ENCODE measurements at places on chromosomes 4 and X. TPM values are rescaled to one million over a fixed set of nuclear protein-coding genes. Genes with fewer than 3 reads are reported as not detected.
A peak's percentile ranks its signal among the peaks of the same experiment; 100 is the strongest.

GRCh38 chr4:98000940-98001339 is 142.3 kb downstream of the STPG2 start:
- H3K4me3 ChIP-seq = no peak overlapping the region
- no peak for DNase-seq
- H3K27me3 ChIP-seq = no peaks in the 10 kb centered on the region
- H3K36me3 ChIP-seq = no peaks in the 10 kb centered on the region
- no peaks in the 10 kb centered on the region for H3K4me1 ChIP-seq
- no peak overlapping the region for H3K27ac ChIP-seq

DNA sequence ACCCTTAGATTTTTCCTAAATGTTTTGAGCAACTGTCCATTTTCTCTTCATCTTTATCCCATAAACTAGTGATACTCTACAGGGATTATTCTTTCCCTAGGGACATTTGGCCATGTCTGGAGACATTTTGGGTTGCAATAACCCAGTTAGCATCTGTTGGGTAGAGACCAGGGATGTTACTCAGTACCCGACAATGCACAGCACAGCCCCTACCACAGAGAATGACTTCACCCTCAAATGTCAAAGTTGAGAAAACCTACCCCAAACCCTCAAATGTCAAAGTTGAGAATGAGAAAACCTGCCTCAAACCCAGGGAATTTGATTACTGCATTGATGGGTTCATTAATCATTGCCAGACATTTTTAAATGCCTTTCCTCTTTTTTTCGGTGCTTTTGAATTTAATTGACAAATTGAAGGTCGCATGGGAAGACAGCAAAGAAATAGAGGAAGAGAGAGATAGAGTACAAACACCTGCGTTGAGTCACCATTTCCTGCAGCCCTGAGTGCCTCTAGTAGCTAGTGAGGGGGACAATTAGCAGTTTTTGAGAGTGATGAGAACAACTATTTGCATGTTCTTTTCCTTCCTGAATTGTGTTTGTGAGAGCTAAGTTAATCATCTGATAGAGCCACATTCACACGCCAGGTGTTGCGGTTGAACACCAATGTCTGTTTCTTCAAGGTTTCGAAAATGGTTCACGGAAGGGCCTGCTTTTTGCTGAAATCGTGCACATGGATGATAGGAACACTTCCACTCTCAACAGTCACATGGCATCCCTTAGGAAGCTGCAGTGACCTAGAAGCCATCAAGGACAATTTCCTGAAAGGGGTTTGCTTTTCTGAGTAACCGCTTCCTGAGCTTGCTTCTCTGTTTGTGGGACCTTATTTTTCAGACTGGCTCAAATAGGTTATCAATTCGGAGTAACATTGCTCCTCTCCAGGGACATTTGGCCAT is 203.9 kb upstream of the VCX3A start:
- H3K4me1 ChIP-seq = no peaks in the 10 kb centered on the region
- H3K27ac ChIP-seq = no peak overlapping the region
- H3K27me3 ChIP-seq = no peaks in the 10 kb centered on the region

- no peak for DNase-seq
- H3K36me3 ChIP-seq = no peaks in the 10 kb centered on the region
- no peak overlapping the region for H3K27ac ChIP-seq
- H3K27me3 ChIP-seq = no peaks in the 10 kb centered on the region
These were observed 19.3 kb downstream of the NOA1 start for GRCh38 chr4:56958111-56958517.

- no peaks in the 10 kb centered on the region for H3K36me3 ChIP-seq
- no peak overlapping the region for H3K4me3 ChIP-seq
- H3K27me3 ChIP-seq = no peaks in the 10 kb centered on the region
- H3K27ac ChIP-seq = no peak overlapping the region
These were observed 1761.3 kb upstream of the IGFBP7 start for GRCh38 chr4:58871509-58871908.

DNA sequence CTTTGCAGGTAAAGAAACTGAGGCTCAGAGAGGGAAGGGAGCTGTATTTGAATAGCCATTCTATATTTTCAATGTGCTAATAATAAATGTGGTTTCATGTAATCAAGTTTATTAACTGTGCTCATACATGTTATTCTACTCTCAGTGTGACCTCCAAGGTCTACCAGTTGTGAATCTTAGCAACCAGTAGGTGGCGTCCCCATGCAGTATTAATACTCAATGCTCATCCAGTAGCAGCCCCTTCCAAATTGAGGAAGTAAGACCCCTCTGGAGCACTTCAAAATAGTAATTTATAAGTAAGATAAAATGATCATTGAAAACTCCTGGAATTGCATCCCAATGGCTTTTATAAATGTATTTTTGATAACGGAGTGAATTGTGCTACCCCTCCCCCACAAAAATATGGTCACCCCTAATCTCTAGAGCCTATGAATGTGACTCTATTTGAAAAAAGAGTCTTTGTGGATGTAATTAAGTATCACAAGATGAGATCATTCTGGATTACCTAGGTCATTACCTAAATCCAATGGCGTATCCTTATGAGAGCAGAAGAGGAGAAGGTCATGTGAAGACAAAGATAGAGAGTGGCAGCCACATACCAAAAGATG is 20.4 kb upstream of the SEPSECS start:
- no peaks in the 10 kb centered on the region for H3K4me1 ChIP-seq
- H3K36me3 ChIP-seq = no peaks in the 10 kb centered on the region
- DNase-seq = no peak
- H3K4me3 ChIP-seq = no peak overlapping the region
- H3K27me3 ChIP-seq = no peaks in the 10 kb centered on the region
- no peak overlapping the region for H3K27ac ChIP-seq

DNA sequence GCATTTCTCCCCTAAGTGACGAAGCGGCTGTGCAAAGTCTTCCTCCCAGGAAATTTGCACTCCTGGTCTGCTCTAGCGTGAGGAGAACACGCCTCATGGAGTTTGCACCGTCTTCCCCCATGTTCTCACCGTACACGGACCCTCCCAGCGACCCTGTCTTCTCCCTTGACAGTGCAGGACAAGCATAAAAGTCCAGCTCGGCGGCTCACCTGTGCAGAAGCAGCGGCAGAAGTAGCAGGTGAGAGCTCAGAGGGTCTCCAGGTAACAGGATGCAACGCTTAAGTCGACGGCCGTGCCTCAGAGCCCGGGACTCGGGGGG is 314 bp downstream of the P2RY8 start:
- DNase-seq = no peak
- H3K4me3 ChIP-seq = no peak overlapping the region
- H3K27ac ChIP-seq = no peak overlapping the region
- H3K4me1 ChIP-seq = no peaks in the 10 kb centered on the region
- no peaks in the 10 kb centered on the region for H3K36me3 ChIP-seq

GRCh38 chr4:183903021-183903760 is 1.9 kb upstream of the STOX2 start:
- H3K27me3 ChIP-seq = no peaks in the 10 kb centered on the region
- no peak overlapping the region for H3K27ac ChIP-seq
- no peaks in the 10 kb centered on the region for H3K36me3 ChIP-seq
- H3K4me1 ChIP-seq = peaks cover 4% of the 10 kb centered on the region
- no peak overlapping the region for H3K4me3 ChIP-seq

DNA sequence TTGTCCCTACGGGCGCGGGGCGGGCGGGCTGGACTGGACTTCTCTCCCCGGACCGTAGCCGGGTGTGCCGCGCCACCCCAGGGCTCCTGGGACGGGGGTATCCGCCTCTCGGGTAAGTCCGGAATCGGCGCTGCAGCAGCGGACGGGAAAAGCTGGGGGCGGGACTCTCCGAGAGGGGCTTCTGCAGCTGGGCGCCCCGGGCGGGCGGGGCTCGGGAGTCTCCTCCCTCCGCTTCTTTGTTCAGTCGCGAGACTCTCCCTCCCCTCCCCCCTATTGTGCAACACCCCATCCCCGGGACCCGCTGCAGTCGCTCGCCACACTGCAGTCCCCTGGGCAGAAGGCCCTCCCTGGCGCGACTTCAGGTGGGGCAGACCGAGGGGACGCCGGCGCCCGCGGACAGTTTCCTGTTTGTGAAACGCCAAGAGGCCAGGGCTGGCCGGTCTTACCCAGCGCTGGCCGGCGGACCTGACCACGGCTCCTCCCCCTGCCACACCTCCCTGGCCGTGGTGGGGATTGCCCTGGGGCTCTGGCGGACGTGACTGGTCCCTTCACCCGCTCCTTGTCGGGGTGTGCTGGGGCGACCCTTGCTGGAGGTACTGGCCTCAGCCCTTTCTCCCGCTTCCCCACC is 966 bp downstream of the CCNG2 start:
- H3K36me3 ChIP-seq = no peaks in the 10 kb centered on the region
- H3K27me3 ChIP-seq = no peaks in the 10 kb centered on the region
- H3K27ac ChIP-seq = peak overlapping the region; percentile 59
- peak overlapping the region; percentile 82 for H3K4me3 ChIP-seq
- no peak for DNase-seq
- H3K4me1 ChIP-seq = peaks cover 4% of the 10 kb centered on the region

GRCh38 chr4:102492531-102493241 is 8.5 kb upstream of the NFKB1 start:
- no peak for DNase-seq
- no peaks in the 10 kb centered on the region for H3K36me3 ChIP-seq
- H3K4me3 ChIP-seq = no peak overlapping the region
- no peaks in the 10 kb centered on the region for H3K27me3 ChIP-seq
- no peaks in the 10 kb centered on the region for H3K4me1 ChIP-seq

- H3K27ac ChIP-seq = no peak overlapping the region
- no peaks in the 10 kb centered on the region for H3K36me3 ChIP-seq
- DNase-seq = no peak
- H3K4me3 ChIP-seq = no peak overlapping the region
These were observed 116.8 kb downstream of the SCD5 start for GRCh38 chr4:82681754-82682153.

- no peaks in the 10 kb centered on the region for H3K4me1 ChIP-seq
- no peak for DNase-seq
- no peaks in the 10 kb centered on the region for H3K27me3 ChIP-seq
These were observed 26.6 kb downstream of the VSIG4 start for GRCh38 chrX:66013194-66013816.

- no peaks in the 10 kb centered on the region for H3K36me3 ChIP-seq
- H3K4me1 ChIP-seq = no peaks in the 10 kb centered on the region
- no peak for DNase-seq
- H3K27me3 ChIP-seq = no peaks in the 10 kb centered on the region
These were observed 21.6 kb downstream of the PRIMPOL start for GRCh38 chr4:184671101-184671500.

- peak; percentile 5 for DNase-seq
- H3K4me1 ChIP-seq = no peaks in the 10 kb centered on the region
- no peak overlapping the region for H3K27ac ChIP-seq
- H3K4me3 ChIP-seq = no peak overlapping the region
These were observed 29.2 kb downstream of the CLRN2 start for GRCh38 chr4:17544205-17544604.

GRCh38 chrX:24271262-24271661 is 42.6 kb downstream of the SUPT20HL2 start:
- no peaks in the 10 kb centered on the region for H3K4me1 ChIP-seq
- H3K4me3 ChIP-seq = no peak overlapping the region
- H3K36me3 ChIP-seq = no peaks in the 10 kb centered on the region
- DNase-seq = no peak
- no peak overlapping the region for H3K27ac ChIP-seq
- H3K27me3 ChIP-seq = no peaks in the 10 kb centered on the region

DNA sequence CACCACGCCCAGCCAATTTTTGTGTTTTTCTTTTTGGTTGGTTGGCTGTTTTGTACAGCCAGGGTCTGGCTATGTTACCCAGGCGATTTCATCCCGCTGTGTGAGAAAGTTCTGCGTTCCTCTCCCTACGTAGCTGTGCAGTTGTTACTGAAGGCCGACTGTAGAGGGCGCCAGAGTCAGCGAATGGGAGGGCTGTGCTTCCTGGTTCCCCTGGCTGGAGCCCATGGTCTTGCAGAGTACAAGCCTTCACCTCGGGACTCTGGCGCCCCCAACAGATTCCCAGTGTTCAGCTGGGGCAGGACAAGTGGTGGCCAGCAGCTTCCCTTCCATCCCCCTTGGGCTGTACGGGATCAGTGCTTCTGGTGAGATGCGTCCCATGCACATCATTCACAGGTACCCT is 5.6 kb upstream of the CT45A1 start:
- DNase-seq = no peak
- H3K4me3 ChIP-seq = no peak overlapping the region
- H3K4me1 ChIP-seq = no peaks in the 10 kb centered on the region
- H3K27ac ChIP-seq = no peak overlapping the region
- no peaks in the 10 kb centered on the region for H3K27me3 ChIP-seq
- no peaks in the 10 kb centered on the region for H3K36me3 ChIP-seq

The ITM2A gene
- 0.49 TPM for total RNA-seq

The FGF13 gene
- total RNA-seq = not detected

The HPGDS gene
- not detected for total RNA-seq
